Activated naive CD4-positive, alpha-beta T cell treated with anti-CD3 and anti-CD28 coated beads, Interleukin-2, amount 50 U/mL, for 16 hours (primary cell): ENCODE measurements at places on chromosomes 2 and 18.

DNA sequence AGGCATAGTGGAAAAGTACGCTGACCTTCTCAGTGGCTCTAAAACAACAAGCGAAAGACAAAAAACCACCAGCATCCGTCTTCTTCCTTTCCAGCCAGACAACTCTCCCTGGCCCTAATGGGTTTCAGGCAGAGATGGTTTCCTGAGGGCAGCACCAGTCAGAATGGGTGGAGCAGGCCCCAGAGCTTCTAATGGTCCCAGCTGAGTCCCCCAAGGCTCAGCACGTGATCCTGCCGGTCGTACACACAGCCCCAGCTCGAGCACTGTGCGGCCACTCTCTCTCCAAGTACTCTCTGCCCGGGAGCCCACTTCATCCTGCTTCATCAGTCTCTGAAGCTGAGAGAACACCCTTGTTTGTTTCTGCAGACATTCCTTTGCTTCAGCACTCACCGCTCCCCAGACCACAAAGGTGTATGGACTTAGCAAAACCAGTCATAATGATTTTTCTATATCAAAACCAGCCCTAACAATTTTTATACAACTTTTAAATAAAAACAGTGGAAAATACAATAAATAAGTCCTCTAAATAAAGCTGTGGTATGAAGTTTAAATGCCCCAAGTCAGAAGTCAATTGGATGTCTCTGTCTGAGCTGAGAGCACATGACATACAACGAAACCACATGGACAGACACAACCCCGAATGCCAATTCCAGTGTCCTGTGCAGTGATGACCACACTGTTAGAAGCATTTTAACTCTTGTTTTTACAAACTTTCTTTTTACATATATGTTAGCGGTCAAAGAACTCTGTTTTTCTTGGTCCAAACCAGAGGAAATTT lies 63.9 kb downstream of the PARD6G start:
- no peak for DNase-seq

DNA sequence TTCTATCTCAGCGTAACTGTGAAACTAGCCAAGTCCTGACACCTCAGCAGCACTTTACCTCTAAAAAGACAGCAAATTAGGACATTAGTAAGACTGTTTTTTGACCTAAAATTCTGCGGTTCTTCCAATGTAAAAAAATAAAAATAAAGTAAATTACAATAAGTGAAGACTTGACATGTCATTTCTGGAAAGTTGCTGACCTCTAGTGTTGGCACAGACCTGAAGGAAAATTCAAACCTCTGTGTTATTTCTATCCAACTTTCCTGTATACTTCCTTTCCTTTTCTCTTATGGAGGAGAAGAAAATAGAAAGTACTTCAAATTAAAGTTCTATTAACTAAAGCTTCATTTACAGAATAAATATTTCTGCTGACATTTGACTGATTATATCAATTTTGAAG lies 110.6 kb downstream of the TMEM182 start:
- no peak for DNase-seq

- no peak for DNase-seq
Measured at GRCh38 chr2:206805887-206806607, 40.6 kb downstream of the FASTKD2 start.

DNA sequence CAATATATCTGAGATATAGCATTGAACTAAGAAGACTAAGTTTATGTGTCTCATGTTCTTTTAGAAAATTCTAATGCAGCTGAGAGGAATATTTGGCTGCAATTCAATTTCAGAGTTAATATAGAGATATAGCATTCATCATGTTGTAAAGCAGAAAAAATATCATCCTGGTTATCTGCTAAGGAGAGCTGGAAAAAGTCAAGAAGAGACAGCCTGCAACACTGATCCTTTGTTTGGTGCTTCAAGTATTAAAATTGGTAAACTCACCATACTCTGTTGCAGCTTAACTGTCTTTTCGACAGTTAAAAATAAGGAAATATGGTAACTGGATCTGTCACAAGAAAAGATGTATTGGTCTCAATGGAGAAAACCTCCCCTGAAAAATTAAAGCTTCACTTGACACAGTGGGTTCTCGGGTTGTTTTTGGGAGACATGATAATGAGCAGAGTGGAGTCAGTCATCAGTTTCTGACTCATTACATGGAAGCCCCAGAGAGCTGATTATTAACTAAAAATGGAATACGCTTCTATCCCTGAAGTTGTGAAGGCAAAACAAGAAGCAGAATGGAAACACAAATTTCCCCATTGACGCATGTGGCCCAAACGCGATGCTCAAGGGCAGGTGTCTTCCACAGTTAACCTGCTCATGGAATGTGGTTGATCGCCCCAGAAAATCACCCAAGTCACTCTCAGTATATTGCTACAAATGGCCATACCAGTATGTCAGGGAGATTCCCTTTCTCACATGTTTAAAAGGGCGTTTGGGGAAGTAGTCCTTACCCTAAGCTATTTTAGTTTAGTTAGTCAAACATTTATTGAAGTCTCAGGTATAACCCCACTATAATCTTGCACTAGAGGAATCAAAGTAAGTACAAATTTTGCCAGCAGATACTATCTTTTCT lies 8.2 kb downstream of the BCL2 start:
- no peak for DNase-seq

DNA sequence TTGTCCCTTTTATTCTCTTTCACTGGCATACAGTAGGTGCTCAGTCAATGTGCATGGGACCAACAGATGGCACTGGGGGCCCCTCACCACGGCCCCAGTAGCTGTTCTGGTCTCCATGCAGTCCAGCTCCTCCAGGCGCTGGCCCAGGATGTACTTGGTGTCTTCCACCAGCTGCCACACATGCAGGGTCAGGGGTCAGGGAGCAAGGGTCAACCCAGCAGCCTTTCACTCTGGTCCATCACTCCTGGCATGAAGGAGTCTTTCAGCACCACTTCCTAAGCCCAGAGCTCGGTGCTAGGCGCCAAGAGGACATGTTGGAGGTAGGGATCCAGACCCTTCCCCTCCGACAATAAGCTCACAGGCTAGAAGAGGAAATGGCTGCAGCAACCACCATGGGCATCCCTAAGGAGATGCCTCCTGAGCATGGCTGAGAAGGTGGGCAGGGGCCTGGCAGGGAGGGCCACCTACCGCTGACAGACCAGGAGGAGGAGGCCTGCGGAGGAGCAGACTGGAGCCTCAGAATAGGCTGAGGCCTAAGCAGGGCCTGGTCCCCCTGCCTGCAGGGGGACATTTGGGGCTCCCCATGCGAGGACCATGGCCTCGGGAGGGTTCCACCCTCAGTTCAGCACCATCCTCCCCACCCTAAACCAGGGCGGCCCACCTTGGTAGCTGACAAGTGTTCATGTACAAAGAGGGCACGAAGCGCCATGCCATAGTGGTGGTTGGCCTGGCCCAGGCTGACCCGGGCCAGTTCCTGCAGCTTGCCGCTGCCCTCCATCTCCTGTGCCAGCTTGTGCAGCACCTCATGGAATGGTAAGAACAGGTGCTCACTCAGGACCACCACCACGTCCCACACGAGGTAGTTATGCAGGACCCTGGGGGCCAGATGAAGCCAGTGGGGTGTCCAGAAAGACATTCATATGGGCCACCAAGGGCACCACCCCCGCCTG lies 10.2 kb downstream of the ALPG start:
- no peak for DNase-seq

GRCh38 chr18:74579496-74580065 lies 18.1 kb upstream of the ZNF407 start:
- no peak for DNase-seq

- no peak for DNase-seq
Measured at GRCh38 chr2:187009483-187010239, 160.7 kb upstream of the ZSWIM2 start.

GRCh38 chr2:10374362-10374943 lies 71.7 kb downstream of the HPCAL1 start:
- DNase-seq = no peak

GRCh38 chr18:76131738-76132137 lies 363.3 kb downstream of the ZNF516 start:
- no peak for DNase-seq

GRCh38 chr2:201191132-201191875 lies 8.4 kb downstream of the CASP10 start:
- DNase-seq = no peak

GRCh38 chr2:198287706-198288105 lies 483.3 kb downstream of the PLCL1 start:
- DNase-seq = no peak

DNA sequence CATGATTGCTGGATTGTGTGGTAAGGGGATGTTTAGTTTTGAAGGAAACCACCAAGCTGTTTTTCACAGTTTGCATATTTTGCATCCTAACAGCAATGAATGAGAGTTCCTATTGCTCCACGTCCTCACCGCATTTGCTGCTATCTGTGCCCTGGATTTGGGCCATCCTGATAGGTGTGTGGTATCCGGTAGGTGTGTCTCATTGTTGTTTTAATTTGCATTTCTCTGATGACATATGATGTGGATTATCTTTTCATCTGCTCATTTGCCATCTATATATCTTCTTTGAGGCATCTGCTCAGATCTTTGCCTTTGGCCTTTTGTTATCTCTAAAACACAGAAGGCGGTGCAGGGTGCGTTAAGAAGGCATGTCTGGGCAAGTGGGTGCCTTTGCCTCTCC lies 73.3 kb downstream of the LONRF2 start:
- no peak for DNase-seq

GRCh38 chr2:113901943-113902342 lies 12.1 kb downstream of the ACTR3 start:
- DNase-seq = no peak

DNA sequence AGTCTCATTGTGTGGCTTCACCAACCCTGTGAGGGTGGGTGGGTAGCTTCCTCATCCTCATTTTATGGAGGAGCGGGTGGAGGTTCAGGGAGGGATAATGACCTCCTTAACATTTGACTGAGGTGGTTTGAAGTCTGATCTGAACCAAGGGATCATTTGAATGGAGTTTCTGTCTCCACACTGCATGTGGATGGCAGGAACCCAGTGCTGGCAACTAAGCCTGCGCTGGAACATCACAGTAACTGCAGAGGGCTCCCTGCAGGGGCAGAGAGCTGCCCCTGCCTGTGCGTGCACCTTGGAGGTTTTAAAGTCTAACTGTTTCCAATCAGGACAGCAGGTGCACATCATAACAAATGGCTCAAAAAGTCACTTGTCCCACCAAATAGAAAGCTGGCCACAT lies 3.3 kb downstream of the AGAP1 start:
- DNase-seq = no peak

- DNase-seq = no peak
Measured at GRCh38 chr18:61639886-61640285, 252.9 kb downstream of the RNF152 start.

- DNase-seq = no peak
Measured at GRCh38 chr2:122927197-122927596, 1097.9 kb upstream of the CNTNAP5 start.

GRCh38 chr2:241415196-241415595 lies 59.1 kb downstream of the FARP2 start:
- DNase-seq = no peak

- DNase-seq = no peak
Measured at GRCh38 chr2:86229221-86229620, 30.0 kb downstream of the MRPL35 start.

- no peak for DNase-seq
Measured at GRCh38 chr18:22063672-22064071, 105.7 kb upstream of the GATA6 start.

DNA sequence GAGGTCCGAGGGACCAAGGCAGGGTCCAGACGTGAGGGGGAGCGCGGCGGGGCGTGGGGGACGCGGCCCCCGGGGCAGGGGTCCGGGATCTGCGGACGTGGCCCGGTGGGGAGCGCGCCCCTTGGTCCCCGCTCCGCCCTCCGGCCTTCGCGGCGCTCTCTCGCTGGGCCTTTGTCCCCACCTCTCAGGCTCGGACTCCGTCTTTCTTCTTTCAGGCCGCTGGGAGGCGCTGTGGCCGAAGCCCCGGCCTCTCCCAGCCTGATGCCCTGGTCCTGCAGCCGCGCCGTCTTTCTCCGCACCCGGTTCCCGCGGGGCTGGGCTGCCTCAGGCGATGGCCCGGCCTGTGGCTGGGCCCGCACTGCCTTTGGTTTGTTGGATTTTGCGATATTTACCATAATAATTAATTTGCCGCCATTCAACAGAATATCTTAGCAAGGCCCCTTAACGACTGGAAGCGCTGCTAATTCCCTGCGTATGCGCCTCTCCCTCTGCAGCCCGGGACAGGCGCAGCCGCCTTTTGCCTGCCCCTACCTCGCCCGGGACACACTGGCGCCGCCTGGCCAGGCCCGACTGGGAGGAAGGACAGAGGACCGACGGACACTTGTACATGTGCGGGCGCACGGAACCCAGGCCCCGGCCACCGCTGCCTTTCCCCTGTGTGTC lies 10.8 kb downstream of the SIX3 start:
- DNase-seq = no peak

- DNase-seq = peak; percentile 92
Measured at GRCh38 chr2:127526132-127527000, at the start of gene IWS1. IWS1 (minus strand) TSS chr2:127526489; CDS start chr2:127526208, 281 bp downstream.

DNA sequence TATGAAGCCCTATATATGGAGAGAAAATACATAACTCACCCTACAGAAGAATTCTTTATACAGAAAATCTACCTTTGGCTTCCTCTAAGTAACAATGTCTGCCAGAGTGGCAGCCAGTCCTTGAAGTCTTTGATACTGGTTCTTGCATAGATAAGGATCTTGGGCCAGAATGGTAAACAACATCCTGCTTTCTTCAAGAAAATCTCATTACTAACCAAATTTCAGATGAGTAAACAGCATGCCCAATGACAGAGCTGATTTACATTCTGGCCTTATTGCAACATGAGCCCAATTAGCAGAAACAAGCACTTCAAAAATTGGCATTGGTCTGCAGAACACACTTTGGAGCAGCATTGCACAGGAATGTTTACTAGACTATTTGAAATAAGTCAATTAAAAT lies 336.5 kb upstream of the ST6GAL2 start:
- DNase-seq = no peak
